ENCODE measurements at places on chromosomes 5 and 9. TPM values are rescaled to one million over a fixed set of nuclear protein-coding genes. Genes with fewer than 3 reads are reported as not detected.

MPDZ gene
- total RNA-seq, result 31.5 TPM

PCDHB12 gene
- total RNA-seq, result 2.5 TPM

TMEM215 gene
- total RNA-seq, result not detected

IFNK gene
- not detected for total RNA-seq

DNA sequence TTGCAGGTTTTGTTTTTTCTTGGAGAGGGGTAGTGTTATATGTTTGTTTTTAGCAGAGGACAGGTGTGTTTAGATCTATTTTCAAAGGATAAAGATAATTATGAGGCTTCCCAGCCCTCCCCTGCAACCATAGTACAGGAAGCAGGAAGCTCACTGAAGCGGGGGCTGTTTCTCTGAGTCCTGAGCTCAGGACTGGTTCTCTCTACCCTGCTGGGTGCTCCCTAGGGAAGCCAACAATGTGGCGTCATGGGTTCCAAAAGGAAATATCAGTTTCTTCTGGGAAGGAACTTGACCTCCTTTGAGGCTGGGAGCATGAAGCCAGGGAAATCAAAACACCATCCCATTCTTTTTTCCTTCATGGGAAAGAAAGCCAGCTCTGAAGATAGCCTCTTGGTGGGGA, 62.2 kb downstream of the RAD23B start:
- no peak for DNase-seq

DNA sequence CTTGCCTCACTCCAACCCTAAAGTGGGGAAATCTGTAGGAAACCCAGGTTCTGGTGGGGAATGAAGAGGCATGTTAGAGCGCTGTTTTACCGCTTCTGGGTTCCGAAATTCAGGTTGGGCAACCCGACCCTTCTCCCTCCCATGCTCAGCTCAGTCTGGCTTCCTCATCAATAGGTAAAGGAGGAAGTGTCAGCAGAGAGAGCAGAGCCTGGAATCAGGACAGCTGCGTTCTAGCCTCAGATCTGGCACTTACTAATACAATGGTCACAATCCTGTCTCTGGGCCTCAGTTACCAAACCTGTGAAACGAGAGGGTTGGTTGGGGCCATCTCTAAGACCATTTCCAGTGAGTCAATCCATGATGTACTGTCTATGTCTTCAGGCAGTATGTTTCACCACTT, 16.2 kb upstream of the TNIP1 start:
- no peak for DNase-seq

- no peak for DNase-seq
Measured at GRCh38 chr9:90974643-90975245, 173.1 kb downstream of the SYK start.

GRCh38 chr9:75545287-75545686, 345.2 kb upstream of the PCSK5 start:
- no peak for DNase-seq

DNA sequence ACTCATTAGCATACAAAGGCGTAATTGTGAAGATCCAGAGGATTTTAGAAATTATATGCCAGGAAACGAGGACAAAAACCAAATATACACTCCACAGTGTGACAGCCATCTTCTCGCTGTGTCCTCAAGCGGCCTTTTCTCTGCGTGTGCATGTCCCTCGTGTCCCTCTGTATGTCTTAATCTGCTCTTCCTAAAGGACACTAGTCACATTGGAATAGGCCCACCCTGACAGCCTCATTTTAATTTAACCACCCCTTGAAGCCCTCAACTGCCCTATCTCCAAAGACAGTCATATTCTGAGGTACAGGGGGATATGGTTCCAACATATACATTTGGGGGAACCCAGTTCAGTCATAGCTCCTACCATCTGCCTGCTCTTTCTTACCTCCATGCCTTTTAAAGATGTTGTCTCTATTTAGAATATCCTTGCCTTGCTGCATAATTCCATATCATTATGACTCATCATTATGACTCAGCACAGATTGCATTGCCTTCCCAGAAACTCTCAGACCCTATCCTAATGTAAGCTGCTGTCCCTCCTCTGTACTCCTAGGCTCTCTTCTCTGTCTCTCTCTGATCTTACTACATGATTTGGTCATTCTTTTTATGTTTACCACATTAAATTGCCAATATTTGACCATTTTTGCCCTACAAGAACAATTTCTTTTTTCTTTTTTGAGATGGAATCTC, 210.9 kb downstream of the AOPEP start:
- peak; percentile 93 for DNase-seq

GRCh38 chr5:111069839-111070238, 1.7 kb upstream of the TSLP start:
- DNase-seq, result no peak
